ENCODE measurements at places on chromosomes 6 and 20.

GRCh38 chr20:7841971-7842310 is 98.3 kb downstream of the HAO1 start:
- DNase-seq: no peak

DNA sequence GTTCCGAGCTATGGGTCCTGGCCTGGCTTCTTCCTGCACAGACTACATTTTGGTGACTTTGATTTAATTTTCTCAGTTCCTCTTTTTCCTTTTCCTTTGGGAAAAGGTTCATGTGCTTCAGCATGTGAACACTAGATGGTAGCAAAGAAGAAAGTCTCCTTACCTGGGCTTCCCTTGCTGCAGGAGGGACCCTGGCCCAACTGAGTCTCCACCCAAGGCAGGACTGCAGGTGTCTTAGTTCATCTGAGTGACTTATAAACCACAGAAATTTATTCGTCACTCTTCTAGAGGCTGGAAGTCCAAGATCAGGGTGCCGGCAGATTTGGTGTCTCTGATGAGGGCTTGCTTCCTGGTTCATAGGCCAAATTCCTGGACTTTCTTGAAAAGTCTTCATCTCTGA is 163.2 kb downstream of the SYCP2 start:
- DNase-seq: no peak

DNA sequence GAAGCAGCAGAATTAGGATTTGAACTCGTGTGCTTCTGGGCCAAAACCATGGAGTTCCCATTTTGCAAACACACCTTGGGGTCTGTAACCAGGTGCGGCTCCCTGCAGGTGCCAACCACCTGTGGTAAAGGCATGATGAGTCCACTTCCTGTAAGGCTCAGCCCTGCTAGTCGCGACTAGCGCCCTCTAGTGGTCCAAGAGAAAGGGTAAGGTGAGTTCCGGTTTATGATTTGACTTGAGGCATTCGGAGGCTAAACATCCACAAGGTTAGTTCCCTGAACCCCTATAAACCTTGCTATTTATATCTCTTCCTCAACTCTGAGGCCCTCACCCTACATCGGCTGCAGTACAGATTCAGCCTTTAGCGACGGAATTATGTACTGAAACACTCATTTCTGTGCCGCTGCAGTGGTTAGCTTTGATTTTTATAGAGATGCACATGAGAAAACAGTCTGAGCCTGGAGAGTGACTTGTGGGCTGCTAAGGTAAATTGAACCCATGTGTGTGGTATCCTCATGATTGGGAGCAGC is 173.4 kb downstream of the PLCB1 start:
- DNase-seq: peak; percentile 44

DNA sequence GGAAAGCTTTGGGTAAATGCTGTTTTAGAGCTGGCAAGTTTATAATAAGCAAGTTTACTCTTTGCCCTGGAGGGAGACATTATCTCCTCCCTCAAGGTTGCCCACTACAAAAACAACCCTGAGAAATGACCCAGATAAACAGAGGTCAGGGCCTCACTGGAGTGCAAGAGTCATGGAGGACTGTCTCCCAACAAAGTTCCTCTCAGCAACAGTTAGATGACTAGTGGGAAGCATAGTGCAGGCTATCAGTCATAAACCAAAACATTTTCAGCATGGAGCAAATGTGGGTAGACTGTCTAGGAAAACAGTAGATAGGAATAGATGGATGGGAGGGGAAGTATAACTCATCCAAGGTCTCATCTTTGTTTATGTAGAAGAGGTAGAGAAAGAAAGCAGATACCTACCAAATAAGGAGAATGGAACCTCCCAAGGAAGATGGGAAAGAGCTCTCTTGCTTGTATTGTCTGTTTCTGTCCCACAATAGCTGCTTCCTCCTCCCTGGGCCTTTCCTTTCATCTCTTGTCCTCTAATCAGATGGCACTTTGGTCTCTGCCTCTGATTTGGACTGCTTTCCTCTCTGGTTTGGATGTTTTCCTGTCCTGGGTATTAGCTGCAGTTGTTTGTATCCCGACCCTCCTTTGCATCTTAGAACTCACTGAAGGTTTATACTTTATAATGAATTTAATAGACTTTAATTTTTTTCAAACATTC is 95.4 kb downstream of the WASF1 start:
- DNase-seq: no peak

DNA sequence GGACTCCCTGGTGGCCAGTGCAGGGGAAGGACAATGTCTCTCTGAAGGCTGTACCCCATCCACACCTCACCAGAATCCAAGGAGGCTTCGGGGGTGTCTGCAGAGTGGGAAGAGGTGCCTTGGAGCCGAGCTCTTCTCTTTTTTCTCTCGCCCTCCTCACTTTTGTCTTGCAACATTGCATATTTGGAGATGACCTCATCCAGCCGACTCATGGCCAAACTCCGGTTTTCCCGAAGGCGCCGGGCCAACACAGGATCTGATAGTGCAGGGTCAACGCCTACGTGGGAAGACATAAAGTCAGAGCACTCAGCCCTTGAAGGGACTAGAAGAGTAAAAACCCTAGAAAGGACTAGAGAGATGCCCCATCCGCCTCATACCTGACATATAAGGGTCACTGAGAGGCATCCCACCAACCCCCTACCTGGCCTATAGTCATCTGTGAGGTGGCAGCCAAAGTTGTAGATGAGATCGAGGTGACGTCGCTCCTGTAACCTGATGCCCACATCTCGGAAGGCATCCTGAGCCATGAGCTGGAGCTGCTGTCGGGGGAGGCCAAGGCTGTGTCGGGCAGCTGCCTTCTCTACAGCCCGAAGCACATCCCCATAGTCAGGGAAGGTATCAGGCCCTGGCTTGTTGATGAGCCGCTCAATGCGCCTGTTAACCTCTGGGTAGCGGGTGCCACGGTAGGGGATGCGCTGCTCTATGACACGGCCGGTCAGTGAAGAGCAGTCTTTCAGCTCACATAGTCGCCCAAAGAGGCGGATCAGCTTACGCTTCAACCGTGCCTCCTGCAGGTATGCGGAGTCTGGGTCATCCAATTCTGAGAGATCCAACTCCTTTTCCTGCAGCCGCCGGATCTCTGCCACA is 3.0 kb upstream of the ZBTB22 start:
- no peak for DNase-seq
